ENCODE measurements at places on chromosomes 6 and 20.
A peak's percentile ranks its signal among the peaks of the same experiment; 100 is the strongest.

GRCh38 chr6:142235272-142235671 is 66.5 kb upstream of the ADGRG6 start:
- DNase-seq = no peak

DNA sequence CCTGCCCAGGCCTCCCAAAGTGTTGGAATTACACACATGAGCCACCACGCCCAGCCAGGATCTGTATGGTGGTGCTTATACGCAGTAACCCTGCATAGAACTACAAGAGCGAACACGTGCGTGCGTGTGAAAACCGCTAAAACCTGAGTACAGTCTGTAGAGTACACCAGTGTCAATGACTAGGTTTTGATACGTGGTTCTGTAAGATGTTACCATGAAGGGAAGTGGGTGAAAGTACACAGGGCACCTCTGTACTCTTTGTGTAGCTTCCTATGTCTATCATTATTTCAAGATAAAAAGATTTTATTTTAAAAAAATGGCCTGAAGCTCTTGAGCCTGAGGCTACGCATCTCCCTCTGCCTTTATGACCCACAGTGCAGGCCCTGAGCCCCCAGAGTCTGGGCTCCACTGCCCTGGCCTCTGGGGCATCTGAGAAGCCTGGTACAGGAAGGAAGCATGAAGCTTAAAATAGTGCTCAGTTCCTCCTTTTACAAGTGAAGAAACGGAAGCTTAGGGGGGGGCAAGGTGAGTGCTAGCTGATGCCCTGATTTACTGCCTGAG is 21.6 kb downstream of the LY86 start:
- DNase-seq = peak; percentile 67

GRCh38 chr6:109690373-109690736 is 647 bp downstream of the AK9 start:
- DNase-seq = peak; percentile 30

DNA sequence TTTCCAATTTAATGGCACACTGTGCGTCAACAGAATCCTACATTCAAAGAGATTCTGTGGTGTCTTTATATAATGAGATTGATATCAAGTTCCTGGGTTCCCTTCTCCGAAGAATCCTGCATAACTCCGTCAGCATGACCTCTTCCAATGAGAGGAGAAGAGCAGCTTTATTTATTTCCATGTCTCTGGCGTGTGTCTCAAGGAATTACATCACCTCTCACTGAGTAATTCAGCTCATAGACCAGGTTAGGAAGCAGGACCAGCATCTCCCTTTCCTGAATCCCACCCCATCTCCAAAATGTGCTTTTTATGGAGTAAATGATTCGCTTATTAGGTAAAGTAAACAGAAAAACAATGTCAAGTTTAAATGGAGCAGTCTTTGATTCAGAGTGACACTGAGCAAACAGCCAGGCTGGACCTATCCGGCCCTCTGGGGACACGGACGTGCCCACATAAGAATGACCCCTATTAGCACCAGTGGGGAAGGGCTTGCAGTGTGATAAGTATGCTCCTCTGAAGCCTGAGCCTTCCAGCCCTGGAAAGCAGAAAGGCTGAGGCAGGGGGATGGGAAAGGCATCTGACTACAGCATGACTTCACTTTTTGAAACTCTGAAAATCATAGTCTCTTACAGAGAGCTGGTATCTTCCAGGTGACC is 165.2 kb downstream of the CLIC5 start:
- no peak for DNase-seq

DNA sequence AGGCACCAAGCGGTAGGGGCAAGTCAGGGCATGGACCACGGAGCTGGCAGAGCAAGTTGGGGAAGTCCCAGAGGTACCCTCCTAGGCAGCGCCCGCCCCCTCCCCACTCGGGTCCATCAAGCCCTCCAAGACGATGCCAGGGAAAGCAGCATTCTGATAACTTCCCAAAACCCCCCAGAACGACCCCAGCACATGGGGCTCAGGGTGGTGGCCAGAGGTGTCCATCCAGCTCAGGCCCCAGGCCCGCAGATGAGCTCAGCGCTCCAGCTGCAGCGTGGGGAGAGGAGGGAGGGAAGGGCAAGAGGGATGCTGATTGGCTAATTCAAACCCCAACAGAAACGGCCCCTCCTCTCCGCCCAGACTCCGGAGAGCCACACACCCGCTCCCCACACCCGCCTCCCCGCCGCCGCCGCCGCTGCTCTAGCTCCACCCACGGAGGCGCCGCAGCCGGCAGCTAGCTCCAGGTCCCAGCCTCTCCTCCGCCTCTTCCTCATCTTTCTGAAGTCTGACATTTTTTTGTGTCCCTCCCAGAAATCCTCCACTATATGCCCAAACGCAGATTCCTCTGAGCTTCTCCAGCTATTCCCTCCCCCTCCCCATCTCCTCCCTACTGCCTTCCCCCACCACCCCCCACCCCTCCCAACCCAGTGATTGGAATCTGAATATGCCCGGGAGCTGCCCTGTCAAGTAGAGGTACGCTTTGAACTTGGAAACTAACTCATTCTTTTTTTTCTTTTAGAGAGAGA is 40.3 kb upstream of the TLDC2 start:
- peak; percentile 74 for DNase-seq

DNA sequence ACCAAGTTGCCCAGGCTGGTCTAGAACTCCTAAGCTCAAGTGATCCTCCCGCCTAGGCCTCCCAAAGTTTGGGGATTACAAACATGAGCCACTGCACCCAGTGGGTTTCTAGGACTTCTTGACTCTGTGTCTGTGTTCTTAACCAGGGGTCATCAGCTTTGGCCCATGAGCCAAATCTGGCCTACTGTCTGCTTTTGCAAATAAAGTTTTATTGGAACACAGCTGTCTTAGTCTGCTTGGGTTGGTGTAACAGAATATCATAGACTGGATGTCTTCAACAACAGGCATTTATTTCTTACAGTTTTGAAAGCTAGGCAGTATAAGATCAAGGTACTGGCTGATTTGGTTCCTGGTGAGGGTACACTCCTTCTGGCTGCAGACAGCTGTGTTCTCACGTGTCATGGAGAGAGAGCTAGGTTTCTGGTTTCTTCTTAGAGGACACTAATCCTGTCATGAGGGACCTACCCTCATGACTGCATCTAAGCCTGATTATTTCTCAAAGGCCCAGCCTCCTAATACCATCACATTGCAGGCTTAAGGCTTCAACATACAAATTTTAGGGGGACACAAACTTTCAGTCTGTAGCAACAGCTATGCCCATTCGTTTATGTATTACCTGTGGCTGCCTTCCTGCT is 23.3 kb downstream of the ARFGEF2 start:
- no peak for DNase-seq

GRCh38 chr20:53899351-53900167 is 170.8 kb downstream of the BCAS1 start:
- peak; percentile 58 for DNase-seq

DNA sequence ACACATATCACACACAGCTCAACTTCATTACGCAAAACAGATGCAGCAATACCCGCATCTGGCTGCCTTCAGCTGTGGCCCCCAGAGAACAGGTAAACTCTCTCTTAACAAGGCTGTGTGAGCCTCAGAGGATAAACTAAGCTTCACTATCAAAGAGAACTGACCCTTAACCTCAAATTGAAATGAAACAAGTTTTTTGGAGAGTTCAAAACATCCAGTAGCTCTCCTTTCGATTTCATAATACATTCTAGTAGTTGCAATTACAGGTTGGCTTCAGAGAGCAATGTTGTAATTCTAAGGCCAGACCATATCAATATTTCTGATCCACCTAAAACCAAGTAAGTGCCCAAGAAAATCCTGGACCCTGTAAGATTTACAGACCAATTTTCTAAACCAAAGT is 113.5 kb downstream of the FAXC start:
- no peak for DNase-seq

- DNase-seq = no peak
These were observed 485.2 kb downstream of the GRIK2 start for GRCh38 chr6:101878554-101879276.

- no peak for DNase-seq
These were observed 220.2 kb downstream of the FUT9 start for GRCh38 chr6:96235927-96236326.

DNA sequence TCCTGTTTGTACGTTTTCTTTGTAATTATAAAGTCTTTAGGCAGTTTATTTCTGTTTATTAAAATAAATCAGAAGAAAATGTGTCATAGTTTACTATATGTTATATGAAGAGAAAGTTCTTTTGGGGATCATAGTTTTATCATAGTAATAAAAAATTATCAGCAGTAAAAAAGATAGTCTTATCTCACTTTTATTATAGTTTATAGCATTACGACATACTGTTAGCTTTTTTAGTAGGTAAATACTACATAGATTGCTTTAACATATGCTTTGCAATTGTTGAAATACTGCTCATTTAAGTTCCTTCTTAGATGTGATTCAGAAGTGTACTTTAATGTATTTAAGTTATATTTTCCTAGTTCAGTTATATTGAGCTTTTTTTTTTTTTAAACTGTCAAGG is 13.9 kb downstream of the QKI start:
- DNase-seq = no peak

DNA sequence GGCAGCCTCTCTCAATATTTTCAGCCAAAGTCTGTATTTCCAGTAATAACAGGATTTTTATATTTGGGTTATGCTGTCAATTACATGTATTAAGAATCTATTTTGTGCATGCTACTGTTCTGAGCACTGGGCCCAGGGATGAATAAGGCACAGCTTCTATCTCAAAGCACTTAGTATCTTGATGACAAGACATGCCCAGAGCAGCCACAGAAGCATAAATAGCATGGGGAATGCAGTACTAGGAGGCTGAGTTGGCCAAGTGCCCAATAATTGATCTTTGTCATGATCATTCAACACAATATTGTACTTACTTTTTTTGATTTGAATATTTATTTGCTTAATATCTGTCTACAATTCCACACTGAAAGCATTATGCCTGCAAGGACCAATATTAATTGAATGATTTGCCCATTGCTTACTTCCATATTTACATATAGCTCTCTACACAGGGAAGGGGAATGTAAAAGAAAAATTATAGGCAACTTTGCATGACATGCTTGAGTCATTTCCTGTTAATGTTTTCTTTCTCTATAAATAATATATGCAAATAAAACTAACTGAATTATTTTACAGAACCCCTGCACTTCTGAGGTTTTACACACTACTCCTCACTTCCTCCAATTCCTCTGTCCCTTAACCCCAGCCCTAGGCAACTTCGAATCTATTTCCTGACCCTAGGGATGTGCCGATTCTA is 298.9 kb upstream of the BMP2 start:
- DNase-seq = no peak

- DNase-seq = no peak
These were observed 419.3 kb upstream of the EYS start for GRCh38 chr6:66126358-66126757.

- DNase-seq = no peak
These were observed 52.1 kb downstream of the PHF20 start for GRCh38 chr20:35823937-35824336.

DNA sequence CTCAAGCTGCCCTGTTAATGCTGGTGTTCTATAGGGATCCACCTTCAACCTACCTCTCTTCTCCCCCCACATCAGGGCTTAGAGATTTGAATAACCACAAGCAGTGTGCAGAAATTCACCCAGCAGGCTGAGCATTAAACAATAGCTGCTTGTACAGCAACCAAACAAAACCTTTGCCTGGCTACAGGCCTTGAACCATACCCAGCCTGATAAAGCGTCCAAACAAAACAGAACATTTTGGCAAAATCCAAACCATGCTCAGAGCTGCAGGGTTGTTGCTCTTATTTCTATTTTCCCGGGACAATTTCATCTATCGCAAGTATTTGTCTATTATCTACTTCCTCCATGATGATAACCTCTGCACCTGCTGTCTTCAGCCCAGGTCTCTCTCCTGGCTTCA is 142.3 kb downstream of the UNC5CL start:
- no peak for DNase-seq

DNA sequence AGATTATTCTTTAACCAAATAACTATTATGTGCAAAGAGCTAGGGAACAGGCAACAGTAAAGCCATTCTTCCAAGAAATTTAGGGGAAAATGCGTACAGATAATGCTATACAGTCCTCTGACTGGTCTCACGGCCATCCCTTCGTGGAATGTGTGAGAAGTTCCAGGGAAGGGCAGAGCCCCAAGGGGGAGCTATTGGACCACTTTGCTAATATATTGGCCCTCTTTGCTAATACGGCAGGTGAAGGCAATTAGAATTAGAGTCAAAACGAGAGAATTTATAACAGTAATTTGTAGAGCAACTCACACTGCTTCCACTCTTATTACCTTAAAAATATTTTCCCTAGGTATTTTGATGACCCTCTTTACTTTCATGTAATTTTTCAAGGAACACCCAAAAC is 140.4 kb downstream of the IMPG1 start:
- DNase-seq = no peak

DNA sequence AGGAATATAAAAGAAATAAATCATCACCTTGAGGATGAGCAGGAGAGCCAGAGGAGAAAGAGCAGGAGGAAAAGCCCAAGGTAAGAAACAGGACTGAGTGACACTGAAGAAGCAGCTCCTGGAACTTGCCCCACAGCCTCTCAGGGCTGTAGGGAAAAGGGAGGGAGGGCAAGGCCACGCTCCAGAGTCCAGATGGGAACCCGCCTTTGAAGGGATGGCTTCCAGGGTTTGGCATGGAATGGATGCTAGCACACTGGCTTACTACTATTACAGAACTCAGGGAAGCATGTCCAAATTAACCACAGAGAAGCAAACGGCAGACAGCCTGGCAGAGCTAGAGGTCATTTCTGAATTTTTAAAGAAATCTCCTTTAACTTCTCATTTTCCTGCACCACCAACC is 26.8 kb downstream of the RALGAPA2 start:
- DNase-seq = no peak

DNA sequence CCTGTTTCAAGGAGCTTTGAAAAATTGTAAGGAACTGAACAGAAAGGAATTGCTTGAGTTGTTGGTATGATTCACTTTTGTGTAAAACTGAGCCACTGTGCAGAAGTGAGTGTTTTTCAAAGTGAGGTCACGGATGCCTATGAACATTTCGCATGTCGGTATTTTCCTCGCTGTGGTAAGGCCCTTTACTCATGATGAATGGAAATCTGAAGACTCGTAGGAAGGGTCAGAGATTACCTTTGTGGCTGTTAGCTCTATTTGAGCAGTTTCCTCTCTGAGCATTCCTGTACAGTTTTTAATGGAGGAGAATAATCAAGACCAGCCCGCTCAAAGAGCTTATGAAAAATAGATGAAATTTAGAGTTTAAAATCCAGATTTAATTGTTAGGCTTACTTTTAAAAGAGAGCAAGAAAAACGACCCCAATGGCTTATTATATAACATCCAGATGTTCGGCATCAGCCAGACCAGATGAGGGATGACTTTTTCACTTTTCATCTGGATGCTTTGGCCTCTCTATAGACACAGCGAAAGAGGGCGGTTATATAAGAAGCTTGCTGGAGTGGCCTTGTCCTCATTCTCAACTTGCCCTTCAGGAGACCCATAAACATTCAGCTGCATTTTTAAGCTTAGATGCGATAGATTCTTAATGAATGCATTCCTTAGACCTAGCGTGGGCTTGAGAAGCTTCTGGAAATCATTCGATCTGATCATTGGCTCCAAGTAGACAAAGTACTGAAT is 99.5 kb downstream of the CD83 start:
- DNase-seq = no peak
